Femur (tissue), 1 donor: ENCODE measurements at places on chromosomes 6 and 20.

GRCh38 chr6:28807682-28808280 lies 116.0 kb downstream of the TRIM27 start:
- peak; percentile 43 for DNase-seq

GRCh38 chr20:1845163-1845523 lies 50.1 kb upstream of the SIRPA start:
- DNase-seq: no peak

GRCh38 chr20:47150403-47151152 lies 205.9 kb downstream of the ZMYND8 start:
- DNase-seq: peak; percentile 79

GRCh38 chr6:32188381-32189068 lies 1.5 kb downstream of the PBX2 start:
- DNase-seq: no peak

- no peak for DNase-seq
Measured at GRCh38 chr6:152004036-152004566, 196.6 kb downstream of the ESR1 start.

- no peak for DNase-seq
Measured at GRCh38 chr6:115668781-115669180, 391.9 kb downstream of the FRK start.

DNA sequence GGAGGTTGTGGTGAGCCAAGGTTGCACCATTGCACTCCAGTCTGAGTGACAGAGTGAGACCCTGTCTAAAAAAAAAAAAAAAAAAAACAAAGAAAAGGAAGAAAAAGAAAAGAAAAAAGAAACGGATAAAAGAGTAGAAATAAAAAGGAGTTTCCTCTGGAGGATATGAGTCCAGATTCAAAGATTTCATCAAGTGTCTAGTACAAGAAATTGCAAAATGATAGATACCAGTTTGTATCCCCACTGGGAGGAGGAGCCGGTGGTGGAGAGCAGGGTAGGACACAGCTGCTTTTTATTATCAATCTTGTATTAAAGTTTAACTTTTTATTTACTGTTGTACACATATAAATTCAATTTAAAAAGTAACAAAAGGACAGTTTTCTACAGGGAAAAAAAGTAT lies 113.9 kb downstream of the BMP7 start:
- no peak for DNase-seq

DNA sequence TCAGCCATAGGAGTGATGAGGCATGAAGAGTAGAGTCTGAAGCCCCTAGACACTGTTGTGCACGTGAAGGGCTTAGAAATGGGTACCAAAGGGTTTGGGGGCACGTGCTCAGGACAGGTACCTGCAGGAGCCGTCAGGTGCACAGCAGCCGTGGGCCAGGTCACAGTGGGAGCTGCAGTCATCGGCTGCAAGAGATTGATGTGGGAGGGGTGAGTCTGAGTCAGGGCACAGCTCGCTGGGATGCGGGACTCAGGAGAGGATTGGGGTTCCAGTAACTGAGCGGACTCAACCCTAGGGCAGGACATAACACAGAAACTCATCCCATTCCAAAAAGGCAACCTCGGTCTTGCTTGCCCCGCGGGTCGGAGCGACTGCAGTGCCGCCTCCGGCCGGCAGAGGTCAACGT lies 1.1 kb downstream of the DLK2 start:
- DNase-seq: no peak

- no peak for DNase-seq
Measured at GRCh38 chr20:11965602-11966001, 47.9 kb downstream of the BTBD3 start.

DNA sequence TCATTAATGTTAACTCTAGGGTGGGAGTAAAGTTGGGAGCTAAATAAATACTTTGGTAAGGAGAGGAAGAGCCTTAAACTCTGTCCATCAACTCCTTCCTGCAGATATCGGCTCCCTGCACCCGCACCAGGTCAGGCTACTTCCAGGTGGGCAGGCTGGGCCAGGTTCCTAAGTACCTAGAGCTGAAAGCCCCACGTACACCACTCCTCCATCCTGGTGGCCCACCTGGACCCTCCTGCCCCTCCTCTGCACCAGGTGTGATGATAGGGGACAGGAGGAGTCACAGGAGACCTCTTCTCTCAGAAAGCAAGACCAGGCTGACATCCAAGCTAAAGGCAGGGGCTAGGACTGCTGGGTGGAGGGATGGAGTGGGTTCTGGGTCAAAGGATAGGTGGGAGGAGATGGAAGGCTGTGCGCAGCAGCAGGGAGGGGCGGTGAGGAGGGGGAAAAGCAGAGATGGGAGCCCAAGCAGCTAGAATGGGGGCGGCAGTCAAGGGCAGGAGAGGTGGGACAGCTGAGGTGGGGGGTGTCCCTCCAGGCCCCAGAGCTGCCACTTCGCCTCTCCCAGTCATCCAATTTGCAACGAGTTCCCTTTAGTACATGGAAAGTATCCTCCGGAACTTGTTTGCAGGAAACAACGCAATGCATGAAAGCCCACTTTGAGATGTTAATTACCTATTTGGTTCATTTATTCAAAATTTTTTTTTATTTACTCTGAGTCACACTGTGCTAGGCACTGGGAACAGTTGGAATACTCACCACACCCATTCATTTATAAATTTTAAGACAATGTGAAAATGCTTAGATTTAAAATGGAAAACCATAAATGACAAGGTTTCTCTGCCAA lies 15.2 kb upstream of the TOX2 start:
- DNase-seq: no peak

DNA sequence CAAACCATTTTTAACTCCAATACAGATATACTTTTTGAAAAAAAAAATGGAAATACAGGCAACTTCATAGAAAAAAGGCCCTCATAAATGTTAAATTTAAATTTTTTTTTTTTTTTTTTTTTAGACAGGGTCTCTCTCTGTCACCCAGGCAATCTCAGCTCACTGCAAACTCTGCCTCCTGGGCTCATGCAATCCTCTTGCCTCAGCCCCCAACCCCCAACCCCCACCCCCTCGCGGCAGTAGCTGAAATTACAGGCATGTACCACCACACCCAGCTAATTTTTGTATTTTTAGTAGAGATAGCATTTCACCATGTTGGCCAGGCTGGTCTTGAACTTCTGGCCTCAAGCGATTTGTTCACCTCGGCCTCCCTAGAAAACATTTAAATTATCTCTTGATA lies 12.8 kb upstream of the ULBP3 start:
- no peak for DNase-seq

GRCh38 chr6:139175389-139175948 lies 40.6 kb downstream of the HECA start:
- no peak for DNase-seq

GRCh38 chr6:127100510-127101140 lies 17.8 kb upstream of the RSPO3 start:
- no peak for DNase-seq

GRCh38 chr20:45449528-45449927 lies 20.0 kb upstream of the WFDC2 start:
- no peak for DNase-seq

GRCh38 chr20:31856516-31856915 lies 11.1 kb upstream of the FOXS1 start:
- peak; percentile 10 for DNase-seq
